Activated naive CD4-positive, alpha-beta T cell treated with Interleukin-2 at 50 U/mL for 16 hours (primary cell): ENCODE measurements at places on chromosomes 2 and 18.

GRCh38 chr2:227248876-227249275 is 76.2 kb upstream of the MFF start:
- DNase-seq, result no peak

DNA sequence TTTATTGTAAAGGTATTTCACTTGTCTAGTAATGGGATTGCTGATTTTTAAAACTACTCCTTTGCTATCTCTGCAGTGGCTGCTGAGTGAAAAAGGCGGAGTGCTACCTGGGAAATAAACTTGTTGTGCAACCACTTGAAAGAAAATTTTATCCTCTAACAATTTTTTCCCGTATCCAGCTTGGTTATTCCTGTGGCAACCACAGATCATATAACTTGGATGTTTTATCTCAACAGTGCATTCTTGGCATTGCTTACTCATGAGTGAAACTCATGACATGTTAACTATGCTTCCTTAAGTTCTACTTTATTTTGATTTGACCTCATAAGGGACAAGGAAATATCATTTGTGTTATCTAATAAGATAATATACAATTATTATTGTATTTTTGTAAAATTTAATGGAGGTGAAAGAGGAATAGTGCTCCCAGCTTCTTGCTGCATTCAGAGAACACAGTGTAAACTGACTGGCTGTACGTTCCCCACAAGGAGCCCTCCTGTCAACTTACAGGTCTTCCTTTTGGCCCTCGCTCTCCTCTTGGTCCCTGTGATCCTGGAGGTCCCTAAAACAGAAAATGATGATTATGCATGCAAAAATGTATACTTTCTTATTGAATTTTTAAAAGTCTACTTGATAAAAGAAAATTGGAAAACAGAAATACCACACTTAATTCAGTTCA is 82.7 kb downstream of the COL5A2 start:
- DNase-seq, result no peak

- DNase-seq, result no peak
These were observed 80.4 kb downstream of the CHST9 start for GRCh38 chr18:27104743-27105142.

DNA sequence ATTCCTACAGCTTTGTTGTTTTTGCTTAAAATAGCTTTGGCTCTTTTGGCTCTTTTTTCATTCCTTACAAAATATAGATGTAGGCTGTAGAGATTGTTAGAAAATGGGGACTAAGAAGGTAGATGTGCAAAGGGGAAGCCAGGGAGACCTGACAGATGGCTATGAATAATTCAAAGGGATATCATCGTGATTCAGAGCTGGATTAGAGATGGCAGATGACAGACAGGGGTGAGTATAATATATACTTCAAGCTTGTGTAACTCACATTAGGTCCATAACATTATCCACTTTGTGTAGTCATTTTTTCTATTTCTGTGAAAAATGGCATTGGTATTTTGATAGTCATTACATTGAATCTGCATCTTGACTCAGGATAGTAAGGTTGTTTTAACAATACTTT is 422.9 kb upstream of the ST6GAL2 start:
- DNase-seq, result no peak

DNA sequence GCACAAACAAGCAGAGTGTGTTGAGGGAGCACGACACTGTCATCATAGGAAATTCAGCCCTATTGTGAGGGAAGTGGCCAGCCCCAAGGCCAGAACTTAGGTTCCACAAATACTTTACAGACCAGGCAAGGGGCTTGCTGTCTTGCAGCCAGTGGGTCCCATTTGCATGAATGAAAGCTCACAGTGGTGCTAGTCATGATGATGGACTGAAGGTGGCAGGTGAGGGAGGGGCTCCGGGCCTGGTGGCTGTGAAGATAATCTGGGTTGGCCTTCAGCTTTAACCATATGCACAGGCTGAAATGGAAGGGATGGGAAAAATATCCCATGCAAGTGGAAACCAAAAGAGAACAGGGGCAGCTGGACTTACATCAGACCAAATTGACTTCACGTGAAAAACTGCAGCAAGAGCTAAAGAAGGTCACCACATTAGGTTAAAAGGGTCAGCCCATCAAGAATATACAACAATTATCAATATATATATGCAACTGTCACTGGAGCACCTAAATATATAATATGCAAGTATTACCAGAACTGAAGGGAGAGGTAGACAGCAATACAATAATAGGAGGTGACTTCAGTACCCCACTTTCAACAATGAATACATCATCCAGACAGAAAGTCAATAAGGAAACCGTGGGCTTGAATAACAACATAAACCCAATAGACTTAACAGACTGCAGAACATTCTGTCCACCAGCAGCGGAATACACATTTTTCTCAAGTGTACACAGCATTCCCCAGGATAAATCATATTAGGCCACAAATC is 39.6 kb downstream of the DCDC2C start:
- DNase-seq, result no peak

GRCh38 chr2:48439102-48439501 is 90.9 kb upstream of the STON1 start:
- DNase-seq, result no peak
